ENCODE measurements at places on chromosomes 5 and 9.

DNA sequence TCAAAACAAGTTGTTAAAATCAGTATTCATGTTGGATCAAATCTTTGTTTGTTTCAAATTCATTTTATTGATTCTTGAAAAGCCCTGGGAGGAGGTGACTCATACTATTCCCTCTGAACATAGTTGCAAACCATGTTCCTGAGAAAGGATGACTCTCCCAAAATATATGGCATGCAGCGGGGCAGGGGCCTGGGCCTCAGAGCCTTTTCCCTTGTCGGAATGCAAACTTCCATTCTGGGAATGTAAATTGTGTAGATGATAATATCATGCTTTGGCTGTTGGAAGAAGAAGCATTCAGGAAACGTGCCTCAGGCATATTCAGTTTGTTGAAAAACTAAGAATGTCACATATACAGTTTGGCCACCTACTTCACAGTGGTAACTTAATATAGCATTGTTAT is 242.0 kb downstream of the AUH start:
- no peak for DNase-seq

- no peak for DNase-seq
Observed at GRCh38 chr5:41876678-41877077, 6.5 kb upstream of the OXCT1 start.

- DNase-seq: no peak
Observed at GRCh38 chr5:18797222-18797621, 1163.0 kb downstream of the TAF11L14 start.

DNA sequence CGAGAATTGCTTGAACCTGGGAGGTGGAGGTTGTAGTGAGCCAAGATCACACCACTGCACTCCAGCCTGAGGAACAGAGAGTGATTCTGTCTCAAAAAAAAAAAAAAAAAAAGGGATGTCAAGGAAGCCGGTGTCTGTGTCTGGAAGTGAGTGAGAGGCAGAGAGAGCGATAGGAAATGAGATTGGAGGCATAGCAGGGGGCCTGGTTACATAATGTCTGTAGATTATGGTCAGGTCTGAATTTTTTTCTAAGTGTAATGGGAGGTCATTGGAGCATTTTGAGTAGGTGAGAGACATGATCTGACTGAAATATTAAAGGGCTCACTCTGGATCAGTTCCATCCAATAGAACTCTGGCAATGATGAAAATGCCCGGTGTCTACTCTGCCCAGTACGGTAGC is 40.4 kb upstream of the CTNNA1 start:
- DNase-seq: no peak

DNA sequence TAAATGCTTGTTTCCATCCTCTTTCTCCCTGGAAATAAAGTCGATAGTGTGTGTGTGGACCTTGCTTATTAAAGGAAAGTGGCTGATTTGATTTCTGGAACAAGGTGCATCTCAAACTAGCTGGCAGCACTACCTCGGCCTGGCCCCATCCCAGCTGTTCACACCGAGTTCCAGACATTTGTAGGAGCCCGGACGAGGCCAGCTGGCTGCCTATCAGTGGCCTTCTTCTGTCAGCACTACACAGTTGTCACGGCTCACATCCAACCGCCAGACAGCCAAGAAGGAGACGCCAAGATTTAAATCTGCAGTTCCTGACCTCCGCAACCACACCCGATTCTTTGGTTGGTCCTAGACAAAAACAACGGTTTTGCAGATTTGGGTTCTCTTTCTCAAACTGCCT is 63.6 kb downstream of the PALM2AKAP2 start:
- DNase-seq: no peak

- no peak for DNase-seq
Observed at GRCh38 chr5:92729088-92729487, 851.9 kb downstream of the NR2F1-AS1 start.

GRCh38 chr5:58750036-58750435 is 167.2 kb downstream of the RAB3C start:
- no peak for DNase-seq

GRCh38 chr9:120942186-120943001 is 15.8 kb upstream of the TRAF1 start:
- DNase-seq: no peak

DNA sequence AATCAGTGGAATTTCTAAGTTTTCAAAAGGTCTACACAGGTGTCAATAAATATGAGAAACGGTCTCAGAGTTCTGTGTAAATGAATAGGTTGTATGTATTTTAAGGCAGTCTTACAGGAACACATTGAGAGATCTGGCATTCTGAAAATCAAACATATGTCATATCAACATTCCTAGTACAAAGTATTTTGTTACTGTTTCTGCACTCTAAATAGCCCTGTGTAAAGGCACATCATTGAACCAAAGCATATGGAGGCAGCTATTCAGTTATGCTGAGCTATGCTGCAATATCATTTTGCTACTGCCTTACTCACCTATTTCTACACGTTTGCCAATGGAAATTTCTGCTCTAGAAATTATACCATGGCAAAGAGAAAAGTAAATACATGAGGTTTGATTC is 379.1 kb downstream of the KIAA0825 start:
- DNase-seq: no peak

GRCh38 chr9:20139763-20140290 is 351.0 kb upstream of the SLC24A2 start:
- DNase-seq: no peak

DNA sequence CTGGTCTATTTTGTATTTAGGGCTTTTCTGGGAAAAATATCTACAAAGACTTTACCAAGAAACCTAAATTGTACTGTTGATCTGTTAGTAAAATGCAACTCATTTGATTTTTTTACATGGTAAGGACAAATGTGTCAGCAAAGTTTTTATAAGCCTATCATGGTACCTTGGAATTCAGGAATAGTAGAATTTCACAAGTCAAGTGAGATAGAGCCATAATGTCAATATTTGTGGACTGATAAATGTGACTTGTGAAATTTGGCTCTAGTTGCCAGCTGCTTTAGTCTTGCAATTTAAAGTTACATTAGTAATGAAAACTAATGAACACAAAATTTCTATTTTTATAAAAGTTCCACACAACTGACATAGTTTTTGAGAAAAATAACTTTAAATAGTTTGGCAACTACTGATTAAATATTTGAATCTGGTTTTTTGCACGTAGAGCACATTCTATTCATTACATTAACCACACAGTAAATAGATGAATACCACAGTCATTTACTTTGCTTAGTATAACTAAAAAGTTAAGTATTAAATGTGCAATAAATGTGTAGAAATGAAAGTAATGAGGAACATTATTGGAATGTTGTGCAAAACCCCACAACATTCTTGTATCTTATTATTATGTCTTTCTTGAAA is 41.2 kb upstream of the RIOK2 start:
- no peak for DNase-seq

DNA sequence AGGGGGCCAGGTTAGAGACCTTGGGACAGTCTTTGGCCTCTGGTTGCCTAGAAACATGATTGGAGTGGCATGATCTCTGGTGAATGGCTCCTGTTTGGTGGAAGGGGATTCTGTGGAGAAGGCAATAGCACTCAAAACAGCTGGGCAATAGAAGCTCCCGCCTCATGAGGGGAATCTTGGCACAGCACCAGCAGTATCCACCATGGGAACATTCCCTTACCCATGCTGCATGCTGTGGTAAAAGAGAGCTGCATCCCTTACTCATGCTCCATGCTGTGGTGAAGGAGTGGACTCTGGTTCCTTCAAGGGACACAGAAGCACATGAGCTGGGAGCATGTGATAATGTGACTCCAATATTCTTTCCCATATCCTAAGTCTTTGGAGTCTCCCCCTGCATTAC is 160.6 kb downstream of the PJA2 start:
- DNase-seq: no peak

DNA sequence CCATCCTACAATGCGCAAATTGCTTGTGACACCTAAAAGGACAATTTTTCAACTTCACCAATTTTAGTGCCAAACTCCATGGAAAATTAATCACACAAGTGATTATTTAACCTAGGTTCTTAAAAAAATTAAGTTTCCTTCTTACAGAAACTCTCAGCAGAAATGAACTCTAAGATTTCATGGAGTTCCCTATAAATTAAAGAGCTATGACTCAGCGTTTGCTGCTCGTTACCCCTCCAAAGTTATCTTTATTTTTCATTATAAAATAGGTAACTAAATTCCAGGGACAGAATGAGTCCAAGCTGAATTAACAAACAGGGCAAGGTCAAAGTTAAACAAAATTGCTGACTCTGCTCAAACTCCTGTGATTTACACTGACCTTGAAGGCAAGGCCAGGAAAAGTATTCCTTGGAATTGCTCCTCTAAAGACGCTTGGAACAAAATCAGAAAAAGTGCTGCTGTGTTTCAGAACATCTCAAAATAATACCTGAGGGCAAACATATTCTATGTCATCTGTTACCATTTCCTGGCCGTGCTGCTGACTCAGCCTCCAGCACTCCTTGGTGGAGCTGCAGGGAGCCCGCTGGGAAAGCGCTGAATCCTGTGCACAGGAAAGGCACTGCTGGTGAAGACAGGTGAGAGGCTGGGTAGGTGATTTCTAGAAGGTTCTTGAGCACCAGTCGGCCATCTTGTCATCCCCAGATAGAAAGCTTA is 2.5 kb upstream of the CMBL start:
- DNase-seq: no peak

DNA sequence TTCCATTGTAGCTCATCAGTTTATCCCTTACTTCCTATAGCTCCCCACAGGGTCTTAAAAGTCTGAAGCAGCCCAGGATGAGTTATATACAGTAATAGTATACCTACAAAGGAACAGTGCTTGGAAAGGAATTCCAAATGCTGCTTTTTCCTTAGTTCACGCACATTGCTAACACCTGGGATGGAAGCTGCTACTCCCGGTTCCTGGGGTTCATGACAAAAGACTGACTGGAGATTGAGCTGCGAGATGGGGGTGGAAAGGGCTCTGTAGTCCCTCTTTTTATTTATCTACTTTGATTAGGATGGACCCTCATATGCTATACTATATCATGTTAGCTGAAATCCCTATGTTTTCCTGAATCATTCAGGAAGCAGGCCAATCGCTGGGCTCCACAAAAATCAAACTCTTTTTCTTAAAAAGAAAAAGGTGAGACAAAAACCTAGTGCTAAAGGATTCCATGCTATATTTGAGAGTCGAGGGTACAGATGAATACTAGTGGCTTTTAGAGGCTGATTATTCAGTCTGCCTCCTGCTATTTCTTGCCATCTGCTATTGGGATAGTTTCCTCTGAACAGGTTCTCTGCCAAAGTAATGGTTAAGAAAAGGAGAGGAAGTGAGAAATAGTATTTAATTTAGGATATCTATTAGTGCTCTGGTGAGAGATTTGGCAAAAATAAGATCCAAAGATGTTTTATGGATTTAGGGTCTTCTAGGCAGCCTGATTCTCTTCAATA is 81.2 kb downstream of the MRPS27 start:
- no peak for DNase-seq

GRCh38 chr5:135040034-135040332 is 6.0 kb upstream of the PITX1 start:
- no peak for DNase-seq

GRCh38 chr5:169178754-169179153 is 122.2 kb downstream of the SLIT3 start:
- DNase-seq: no peak

- no peak for DNase-seq
Observed at GRCh38 chr5:177018341-177018740, 4.2 kb upstream of the ZNF346 start.

- no peak for DNase-seq
Observed at GRCh38 chr9:81470864-81471263, 218.5 kb downstream of the TLE1 start.

DNA sequence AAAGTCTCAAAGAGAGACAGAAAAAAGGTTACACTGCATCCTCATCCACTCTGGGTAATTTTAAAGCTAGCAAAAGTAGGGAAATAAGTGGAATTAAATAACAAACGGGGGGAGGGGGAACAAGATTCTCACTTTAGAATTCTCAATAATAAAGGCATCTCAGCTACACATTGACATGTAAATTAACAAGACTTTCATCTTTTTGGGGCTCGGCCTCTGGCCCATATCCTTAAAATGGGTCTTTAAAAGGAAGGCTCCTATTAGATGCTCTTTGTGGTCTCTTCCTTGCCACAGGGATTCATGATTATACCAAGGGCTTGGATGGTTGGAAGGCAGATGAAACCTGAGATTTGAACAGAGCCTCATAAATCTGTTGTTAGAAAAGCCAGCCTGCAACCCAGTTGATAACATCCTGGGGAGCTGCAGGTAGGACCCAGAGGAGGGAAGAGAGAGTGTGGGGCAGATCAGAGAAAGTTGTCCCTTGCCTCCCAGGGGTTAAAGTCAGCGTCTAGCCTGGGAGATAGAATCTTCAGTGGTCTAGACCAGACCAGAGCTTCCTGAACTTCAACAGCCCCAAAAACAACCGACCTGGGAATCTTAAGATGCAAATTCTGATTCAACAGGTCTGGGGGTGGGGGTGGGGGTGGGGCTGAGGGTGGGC is 135.9 kb downstream of the GCNT1 start:
- DNase-seq: no peak

DNA sequence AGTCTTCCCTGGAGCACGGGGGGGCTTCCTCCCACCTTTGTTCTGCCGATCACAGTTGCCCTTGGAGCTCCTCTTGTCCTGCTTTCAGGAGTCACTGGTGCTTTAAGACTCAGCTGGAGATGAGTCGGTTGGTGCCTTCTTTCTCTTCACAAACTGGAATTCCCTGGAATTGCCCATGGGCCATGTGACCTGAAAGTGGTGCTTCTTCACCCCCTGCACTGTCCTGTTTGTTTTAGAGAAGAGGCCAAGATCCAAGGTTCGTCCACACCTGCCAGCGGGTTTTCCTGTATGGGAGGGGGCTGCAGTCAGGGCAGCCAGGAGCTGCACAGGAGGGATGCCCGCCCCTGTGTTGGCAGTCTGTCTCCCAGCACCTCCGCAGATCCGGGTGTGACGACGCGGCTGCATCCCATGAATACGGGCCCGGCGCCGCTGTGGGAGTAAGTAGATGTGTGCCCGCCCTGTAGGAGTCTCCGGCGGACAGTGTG is 9.5 kb upstream of the MRPS2 start:
- no peak for DNase-seq

DNA sequence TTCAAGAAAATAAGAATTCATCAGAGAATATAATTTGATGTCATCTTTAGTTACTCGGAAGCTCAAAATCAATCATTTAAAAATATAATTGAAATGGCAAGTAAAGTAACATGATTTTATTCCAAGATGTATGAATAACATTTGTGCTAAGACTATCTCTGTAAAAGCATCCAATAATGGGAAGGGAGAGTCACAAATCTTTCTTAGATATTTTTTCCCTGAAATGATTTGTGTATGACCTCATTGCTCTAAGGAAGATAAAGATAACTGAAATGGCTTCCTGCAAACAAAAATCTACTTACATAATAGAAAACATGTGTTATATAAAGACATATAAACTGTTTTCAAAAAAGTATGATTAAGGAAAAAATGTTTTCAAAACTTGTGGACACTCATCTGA is 97.4 kb upstream of the FGF10 start:
- no peak for DNase-seq

- DNase-seq: no peak
Observed at GRCh38 chr9:78103971-78104433, 72.4 kb upstream of the GNAQ start.
